ENCODE measurements at places on chromosomes 12 and 14.

- DNase-seq = no peak
Measured at GRCh38 chr12:33876618-33877017, 145.7 kb upstream of the ALG10 start.

DNA sequence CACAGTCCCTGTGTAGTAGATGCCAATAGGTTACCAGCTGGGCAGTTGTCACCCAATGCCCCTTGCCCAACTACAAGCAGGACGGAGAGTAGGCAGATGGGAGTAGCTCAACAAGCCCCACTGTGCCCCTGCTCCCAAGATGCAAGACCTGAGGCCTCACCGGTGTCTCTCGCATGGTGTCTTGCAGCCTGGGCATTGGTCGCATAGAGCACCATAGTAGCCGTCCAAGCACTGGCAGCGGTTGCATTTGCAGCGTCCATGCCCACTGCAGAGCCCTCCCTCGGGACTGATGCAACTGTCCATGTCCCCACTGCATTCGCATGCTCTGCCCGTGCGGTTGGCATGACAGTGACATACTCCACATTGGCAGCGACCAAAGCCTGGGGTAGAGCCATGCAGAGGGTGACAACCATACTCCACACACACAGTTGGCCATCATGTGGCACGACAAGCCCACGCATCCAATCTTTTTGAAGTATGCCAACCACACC, 11.9 kb upstream of the CSAD start:
- DNase-seq = no peak

GRCh38 chr12:51009056-51009440, 17.1 kb downstream of the SLC11A2 start:
- no peak for DNase-seq

DNA sequence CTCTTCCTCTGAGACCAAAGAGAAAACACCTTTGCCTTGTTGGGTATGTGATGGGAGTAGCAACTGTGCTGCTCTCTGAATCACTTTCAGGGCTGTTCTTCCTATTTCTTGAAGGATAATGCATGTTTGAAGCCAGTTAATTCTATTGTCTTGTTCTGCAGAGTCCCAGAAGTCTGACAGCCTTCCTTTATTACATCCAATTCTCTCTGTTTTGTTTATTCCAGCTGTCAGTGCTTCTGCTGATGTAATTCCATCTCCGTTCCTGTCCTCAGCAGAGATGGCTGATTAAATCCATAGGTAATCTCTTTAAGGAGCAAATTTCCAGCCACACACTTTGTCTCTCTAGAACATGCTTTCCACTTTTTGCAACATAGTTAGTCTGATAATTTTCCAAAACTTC, 59.7 kb downstream of the MGAT4C start:
- no peak for DNase-seq

DNA sequence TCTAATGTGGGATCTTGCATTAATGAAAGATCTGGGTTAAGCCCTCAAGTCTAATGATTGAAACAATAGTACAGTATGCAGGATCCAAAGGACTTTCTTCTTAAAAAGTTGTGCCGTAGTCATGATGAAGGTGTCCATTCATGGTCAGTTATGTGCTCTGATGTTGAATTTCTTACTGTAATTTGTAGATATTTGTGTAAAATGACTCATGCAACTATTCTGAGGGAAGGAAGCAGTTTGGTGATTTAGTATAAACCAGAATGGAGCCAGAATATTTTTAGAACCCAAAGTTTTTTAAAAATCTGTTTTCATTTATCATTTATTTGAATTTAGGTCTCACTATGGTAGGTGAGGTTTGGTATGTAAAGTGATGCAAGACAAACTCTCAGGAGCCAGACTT, 151.2 kb downstream of the AKAP6 start:
- DNase-seq = no peak

- DNase-seq = no peak
Measured at GRCh38 chr12:49954863-49955830, 4.6 kb downstream of the AQP2 start.

DNA sequence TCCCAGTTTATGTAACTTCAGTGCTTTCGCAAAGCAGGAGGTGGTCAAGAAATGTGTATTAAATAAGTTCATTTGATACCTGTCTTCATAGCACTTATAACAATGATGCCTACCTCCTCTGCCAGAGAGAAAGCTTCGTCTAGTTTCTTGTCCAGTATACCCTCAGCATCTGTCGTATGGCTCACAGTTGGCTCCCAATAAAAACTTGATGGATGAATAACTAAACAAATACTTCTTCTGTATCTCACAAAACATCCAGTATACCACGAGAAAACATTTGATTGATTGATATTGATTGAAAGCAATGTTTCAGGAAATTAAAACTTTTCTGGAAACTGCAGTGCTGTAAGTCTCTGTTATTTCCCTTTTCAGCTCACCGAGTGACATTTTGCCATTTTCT, 26.9 kb upstream of the PTGDR start:
- no peak for DNase-seq

DNA sequence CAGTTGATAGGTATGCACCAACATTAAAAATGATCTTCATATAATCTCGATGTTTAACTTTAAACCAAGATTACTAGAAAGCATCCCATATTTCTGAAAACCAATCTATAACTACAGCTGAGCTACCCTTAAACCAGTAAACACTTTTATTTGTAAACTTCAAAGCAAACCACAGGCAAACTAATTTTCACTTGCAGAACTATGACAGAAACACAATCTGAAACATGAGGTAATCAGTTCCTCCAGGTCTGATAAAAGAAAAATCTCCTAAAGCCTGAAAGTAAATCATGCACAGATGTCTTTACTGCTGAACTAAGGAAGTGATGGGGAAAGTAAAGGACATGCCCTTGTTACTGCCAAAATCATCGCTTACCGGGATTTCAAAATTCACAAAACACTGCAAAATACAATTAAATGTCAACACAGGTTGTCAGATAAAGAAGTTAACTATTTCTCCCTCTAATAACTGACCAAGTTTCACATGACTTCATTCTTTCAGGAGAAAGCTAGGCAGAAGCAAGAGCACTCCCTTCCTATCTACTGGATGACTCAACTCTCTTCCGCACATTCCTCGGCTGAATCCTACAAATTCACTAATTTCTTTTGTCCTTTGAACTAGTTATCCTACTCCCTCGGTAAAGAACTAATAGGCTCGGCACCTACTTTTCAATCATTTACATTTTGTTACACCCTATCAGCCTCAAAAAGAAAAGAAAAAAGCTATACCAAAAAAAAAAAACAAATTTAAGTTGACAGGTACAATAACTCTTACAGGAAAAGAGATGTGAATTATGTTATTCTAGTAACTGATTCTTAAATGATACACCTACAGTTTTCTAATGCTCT, 1.4 kb downstream of the EEA1 start:
- peak; percentile 31 for DNase-seq

DNA sequence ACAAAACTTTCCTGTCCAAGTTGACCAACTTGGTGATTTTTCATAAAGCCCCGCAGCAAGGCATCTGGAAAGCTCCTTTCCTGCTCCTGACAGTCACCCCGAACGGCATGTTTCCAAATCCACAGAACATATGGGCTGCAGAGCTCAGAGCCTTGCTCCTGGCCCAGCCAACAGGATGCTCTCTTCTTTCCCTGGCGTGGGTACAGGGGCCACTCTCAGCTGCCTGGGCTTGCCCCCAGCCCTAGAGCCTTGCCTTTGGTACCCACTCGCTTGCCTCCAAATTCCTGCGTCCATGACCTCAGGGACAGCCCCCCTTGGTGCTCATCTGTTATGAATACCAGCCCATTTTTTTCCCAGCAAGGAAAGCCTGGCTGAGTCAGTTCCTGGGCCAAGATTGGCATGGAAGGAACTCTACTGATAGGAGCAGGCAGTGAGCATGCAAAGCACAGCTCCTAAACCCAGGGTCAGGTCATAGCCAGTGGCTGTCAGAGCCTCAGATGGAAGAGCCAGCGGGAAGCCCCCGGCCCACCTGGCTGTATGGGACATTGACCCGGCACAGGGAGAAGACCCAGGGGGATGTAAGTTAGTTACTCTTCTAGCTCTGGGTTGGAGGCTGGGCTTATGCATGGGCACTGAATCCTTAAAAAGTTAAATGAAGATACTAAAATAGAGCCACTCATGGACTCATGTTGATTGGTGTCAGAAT, 105.3 kb upstream of the RTL1 start:
- DNase-seq = peak; percentile 34

GRCh38 chr12:116143909-116144308, 133.6 kb downstream of the MED13L start:
- no peak for DNase-seq

DNA sequence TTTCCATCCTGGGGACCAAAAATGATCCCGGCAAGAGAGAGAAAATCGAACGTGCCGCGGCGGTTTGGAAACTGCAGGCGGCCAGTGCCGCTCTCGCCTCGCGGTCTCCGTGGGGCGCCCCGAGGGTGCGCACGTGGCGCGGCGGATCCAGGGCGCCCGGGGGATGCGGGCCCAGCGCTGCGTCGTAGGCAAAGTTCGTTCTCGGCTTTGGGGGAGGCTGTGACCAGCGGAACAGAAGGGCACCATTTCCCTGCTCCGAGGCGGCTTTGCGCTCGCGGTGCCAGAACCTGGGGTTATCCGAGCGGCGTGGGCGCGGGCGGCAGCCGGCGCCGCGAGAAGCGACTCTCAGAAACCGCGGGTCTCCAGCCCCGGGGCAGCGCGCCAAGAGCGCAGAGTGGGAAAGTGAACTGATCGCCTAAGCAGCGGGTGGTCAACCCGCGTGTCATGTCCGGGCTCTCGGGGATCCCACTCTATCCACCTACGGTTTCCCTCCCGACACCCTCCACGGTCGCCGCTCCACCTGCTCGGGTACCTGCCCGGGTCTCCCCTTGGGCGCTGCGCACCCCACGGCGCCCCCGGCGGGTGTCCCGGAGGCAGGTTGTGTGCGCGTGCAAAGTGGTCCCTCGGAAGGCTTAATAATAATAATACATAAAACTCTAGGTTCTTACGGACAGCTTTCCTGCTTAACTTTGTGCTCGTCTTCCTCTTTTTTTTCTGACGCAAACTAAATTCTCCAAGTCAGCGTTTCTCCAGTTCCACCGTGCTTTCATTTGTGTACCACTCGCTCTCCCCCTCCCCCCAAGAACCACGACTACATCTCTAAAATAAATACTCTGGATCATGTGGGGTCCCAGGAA, 1.2 kb downstream of the ESRRB start:
- no peak for DNase-seq

DNA sequence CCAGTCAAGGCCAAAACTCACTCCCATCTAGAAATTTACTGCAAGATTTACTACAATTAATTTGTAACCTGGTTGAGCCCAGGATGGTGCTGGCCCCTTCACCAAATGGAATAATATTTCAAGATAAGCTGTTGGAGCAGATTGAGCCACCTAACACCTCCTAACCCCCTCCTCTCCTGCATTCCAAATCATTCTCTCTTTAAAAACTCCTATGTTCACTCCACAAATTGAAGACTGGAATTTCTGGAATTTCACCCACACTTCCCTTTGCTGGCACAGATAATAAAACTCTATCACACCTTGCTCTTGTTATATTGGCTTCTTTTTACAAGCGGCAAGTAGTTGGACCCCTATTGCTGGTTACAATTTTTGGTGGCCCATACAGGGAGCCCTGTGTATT, 41.7 kb downstream of the MIS18BP1 start:
- no peak for DNase-seq

- DNase-seq = no peak
Measured at GRCh38 chr12:120936197-120936596, 32.0 kb upstream of the SPPL3 start.

All from GM04503 (cell line).